ENCODE measurements at places on chromosomes 6 and 20.

GRCh38 chr6:134233180-134233955 lies 84.5 kb downstream of the SGK1 start:
- no peak for DNase-seq

DNA sequence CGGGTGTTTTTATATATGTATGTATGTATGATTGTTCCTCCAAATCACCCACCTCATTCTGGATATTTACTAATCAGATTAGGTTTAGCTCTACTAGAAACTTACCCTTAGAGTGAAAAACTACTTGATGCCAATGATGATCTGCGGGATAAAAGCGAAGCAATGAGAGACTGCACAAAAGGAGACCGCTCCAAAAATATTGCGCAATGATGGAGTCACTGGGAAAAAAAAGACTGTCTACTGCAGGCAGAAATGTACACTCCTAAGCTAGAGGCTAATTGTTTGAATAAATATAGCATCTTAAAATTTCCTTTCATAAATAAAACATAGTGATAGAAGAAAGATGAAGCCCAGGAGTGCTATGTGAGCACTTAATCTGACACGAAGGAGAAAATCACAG lies 7.3 kb downstream of the RAB32 start:
- no peak for DNase-seq

DNA sequence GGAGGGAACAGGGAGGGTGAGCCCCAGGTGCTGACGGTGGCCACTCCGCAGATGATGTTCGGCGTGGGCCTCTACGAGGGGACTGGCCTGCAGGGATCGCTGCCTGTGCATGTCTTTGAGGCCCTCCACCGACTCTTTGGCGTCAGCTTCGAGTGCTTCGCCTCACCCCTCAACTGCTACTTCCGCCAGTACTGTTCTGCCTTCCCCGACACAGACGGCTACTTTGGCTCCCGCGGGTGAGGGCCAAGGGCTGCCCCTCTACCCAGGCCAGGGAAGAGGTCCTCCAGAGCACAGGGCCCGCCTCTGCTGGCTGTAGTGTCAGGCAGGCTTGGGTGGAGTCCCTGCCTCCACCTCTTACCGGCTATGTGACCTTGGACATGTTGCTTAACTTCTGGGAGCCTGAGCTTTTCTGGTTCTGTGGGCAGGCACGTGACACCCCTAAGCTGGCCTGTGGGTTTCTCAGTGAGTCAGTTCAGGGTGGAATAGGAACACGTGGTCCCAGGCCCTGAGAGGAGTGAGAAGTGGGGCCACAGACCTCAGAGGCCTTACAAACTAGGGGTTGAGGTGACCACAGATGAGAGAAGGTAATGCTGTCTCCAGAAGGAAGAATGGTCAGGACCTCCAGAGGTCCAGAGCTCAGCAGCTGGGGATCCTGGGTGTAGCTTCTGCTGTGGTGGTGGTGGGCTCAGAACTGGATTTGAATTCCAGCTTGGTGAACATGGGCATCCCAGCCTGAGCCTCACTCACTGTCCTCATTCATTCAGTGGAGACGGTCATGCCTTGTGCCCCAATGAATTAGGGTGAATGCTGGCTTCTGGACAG lies 11.9 kb downstream of the PCIF1 start:
- peak; percentile 97 for DNase-seq

DNA sequence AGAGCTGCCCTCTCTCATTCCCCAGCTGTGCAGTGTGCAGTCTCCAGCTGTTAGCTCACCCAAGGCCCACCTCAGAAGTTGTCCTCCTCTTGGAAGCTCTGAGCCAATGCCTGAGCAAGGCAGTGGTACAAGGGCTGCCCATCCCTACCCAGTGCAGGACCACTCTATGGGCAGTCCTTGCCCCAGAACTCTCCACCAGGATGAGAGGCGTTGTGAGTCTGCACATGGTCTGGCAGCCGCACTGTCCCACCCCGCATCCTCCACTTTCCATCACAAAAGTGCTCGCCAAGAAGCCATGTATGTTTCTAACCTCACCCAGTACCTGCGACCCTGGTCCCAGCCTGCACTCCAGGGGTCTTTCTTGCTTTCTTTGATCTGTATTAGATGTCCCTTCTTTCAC lies 175.1 kb upstream of the PMEPA1 start:
- DNase-seq, result no peak

DNA sequence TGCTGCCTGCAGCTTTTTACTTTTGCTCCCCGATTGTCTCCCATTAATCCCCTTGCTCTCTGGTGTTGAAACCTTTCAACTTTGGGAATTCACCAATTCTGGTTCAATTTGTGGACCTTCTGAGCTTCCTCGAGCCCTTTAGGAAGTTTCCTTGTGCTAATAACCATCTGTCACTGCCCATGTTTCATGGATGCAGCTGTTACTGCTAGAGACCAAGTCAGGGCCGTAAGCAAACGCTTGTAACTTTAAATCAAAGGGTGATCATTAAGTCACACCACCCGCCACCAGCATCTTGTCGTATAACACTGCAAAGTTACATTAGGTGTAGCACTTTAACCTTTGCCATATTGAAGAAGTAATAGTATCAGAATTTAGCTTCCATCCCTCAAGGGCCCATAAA lies 268.3 kb upstream of the SASH1 start:
- DNase-seq, result no peak

- no peak for DNase-seq
These were observed 308.2 kb upstream of the SGK1 start for GRCh38 chr6:134626086-134626485.

GRCh38 chr20:8853805-8854338 lies 215.0 kb upstream of the PLCB4 start:
- DNase-seq, result peak; percentile 30

DNA sequence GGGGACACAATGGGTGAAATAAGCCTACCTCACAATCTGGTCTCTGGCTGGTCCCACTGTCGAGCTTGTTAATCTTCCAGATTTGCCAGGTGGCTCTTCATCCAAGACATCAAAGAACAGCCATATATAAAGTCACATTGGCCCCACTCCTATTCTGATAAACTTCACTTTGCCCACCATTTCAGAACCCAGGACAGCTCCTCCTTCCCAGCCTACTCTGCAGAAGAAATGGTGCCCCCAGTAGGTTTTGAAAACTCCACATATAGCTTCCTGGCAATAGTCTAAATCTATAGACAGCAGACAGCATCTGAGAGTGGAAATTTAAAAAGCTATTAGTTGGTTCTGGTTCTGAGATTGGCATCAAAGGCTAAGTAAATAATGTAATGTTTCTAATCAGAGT lies 143.1 kb upstream of the PCSK2 start:
- DNase-seq, result no peak

DNA sequence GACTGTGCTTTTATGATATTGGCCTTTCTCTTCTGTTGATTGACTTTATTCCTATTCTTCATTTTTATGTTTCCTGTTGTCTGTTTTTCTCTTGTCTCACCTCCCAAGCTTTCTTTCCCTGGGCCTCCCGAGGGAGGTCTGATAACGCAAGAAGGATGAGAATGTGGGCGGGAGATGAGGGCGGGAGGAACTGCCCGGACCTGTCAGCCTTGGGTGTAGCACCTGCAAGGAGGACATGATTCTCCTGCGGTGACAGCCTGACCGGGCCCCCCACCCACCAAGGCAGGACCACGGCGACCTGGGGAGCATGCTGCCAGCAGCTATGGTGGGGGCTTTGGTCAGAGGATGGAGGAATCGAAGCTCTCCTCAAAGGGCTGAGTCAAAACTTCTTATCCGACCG lies 86.9 kb downstream of the PLEKHG1 start:
- no peak for DNase-seq

DNA sequence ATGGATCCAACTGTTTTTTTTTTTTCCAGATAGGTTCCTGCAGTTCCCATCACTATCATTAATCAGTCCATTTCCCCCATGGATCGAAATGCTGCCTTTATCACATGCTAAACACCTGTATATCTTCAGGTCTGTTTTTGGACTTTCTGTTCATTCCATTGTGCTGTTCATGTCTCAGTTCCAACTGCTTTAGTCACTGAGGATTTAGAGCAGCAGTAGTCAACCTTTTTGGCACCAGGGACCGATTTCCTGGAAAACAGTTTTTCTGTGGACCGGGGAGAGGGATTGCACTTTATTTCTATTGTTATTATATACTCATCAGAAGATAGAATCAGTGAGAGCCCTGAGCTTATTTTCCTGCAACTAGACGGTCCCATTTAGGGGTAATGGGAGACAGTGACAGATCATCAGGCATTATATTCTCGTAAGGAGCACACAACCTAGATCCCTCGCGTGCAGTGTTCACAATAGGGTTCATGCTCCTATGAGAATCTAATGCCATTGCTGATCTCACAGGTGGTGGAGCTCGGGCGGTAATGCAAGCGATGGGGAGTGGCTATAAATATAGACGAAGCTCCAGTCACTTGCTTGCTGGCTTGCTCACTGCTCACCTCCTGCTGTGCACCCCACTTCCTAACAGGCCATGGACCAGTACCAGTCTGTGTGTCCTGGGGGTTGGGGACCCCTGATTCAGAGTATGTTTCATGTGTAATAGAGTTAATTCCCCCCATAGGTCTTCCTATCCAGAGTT lies 46.0 kb downstream of the CAP2 start:
- no peak for DNase-seq

- no peak for DNase-seq
These were observed 9.4 kb upstream of the PYGB start for GRCh38 chr20:25238319-25239037.

- no peak for DNase-seq
These were observed 159.5 kb upstream of the MAFB start for GRCh38 chr20:40848526-40848925.

DNA sequence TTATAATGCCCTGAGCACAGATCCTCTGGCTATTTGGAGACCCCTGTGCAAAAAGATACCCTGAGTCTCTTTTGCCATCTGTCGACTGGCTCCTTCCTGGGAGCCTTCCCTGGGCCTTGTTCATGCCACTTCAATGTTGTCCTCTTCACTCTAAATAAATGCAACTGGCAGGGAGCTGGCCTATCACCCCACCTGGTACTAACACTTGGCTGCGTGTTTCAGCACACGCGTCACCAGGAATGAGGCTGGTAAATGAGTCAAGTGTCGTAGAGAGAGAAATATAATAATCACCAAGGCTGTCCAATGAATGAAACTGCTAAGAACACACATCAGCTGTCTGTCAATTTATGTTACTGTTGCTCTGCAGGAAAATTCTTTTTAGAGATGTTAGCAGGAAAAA lies 374.6 kb upstream of the JARID2 start:
- no peak for DNase-seq
